Skin of body (tissue), 3 donors: ENCODE measurements at places on chromosomes 3 and 15. TPM values are rescaled to one million over a fixed set of nuclear protein-coding genes. Genes with fewer than 3 reads are reported as not detected.

The MYRIP gene
- 0.99 TPM for total RNA-seq

The ATP13A5 gene
- 3.7 TPM for total RNA-seq

The C2CD4A gene
- not detected for total RNA-seq

The TGFBR2 gene
- 71.5 TPM for total RNA-seq

The AP4E1 gene
- 10.4 TPM for total RNA-seq

The CELSR3 gene
- 0.39 TPM for total RNA-seq

The NRROS gene
- 3.9 TPM for total RNA-seq

The ACKR4 gene
- 41.2 TPM for total RNA-seq

The TM4SF1 gene
- 191 TPM for total RNA-seq

The FAM174B gene
- total RNA-seq = 16.2 TPM

The GOLGA8S gene
- total RNA-seq = 0.10 TPM

The SEMA6D gene
- 13.9 TPM for total RNA-seq

The ATP10A gene
- total RNA-seq = 11.7 TPM

The UBE3A gene
- total RNA-seq = 109 TPM

The LINGO1 gene
- 4.6 TPM for total RNA-seq

The SCN11A gene
- 1.9 TPM for total RNA-seq
